ENCODE measurements at places on chromosomes 7 and 10.

- no peak for DNase-seq
Measured at GRCh38 chr7:112232212-112232978, 25.9 kb downstream of the ZNF277 start.

DNA sequence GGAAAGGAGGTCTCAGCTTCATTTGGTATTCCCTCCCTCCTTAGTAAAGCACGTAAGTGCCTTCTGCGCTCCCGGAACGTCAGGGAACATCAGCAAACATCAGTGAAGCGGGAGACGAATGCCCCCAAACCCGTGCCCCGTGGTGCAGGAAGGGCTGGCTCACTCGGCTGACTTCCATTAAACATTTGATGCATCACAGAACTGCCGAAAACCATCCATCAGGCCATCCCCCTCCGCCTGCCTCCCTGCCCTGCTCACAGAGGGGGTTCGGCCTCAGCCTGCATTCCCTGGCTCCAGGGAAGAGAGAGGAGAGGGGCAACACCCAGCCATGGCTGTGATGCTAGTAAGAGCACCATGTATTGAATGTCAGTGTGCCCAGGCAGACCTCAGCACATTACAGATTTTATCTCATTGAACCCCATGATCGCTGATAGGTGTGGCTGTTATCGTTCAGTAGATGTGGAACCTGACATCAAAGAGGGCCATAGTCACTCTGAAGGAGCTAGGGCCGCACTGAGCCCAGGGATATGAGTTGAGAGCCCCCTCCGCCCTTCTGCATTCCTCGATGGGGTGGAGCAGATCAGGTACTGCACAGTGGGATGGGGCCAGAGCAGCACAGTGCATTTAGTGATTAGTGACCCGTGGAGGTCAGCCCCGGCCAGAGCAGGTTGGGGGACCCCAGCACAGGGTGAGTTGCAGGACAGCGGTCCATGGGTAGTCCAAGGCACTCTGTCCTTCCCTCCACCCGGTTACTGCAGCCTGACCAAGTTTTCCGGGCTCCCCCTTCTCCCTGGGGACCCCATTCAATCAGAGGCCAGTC is 146.4 kb downstream of the RPS24 start:
- no peak for DNase-seq

GRCh38 chr10:60282771-60283353 is 106.8 kb downstream of the ANK3 start:
- DNase-seq, result no peak

- DNase-seq, result no peak
Measured at GRCh38 chr7:18505870-18506460, 10.4 kb downstream of the HDAC9 start.

- DNase-seq, result no peak
Measured at GRCh38 chr10:93039721-93040120, 20.9 kb upstream of the CYP26C1 start.

GRCh38 chr10:113329121-113329596 is 223.7 kb upstream of the HABP2 start:
- DNase-seq, result no peak

GRCh38 chr10:44805466-44806210 is 105.5 kb upstream of the TMEM72 start:
- DNase-seq, result no peak

DNA sequence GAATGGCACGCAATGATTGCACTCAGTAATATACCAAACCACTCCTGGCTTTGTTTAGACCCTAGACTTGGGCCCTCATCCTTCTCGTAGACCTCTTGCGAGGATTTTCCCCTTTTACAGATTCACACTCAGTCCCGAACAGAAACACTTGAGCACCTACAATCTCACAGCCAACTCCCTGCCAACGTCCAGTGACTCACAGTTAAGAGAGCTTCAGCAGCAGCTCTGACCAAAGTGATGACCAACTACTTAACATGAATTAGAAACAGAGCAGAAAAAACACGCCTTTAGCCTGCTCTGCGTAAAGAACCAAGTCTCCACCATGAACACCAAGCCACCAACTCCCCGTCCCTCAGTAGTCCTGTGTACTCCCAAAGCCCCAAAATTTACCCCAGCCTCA is 2.2 kb downstream of the DNAJC30 start:
- no peak for DNase-seq

DNA sequence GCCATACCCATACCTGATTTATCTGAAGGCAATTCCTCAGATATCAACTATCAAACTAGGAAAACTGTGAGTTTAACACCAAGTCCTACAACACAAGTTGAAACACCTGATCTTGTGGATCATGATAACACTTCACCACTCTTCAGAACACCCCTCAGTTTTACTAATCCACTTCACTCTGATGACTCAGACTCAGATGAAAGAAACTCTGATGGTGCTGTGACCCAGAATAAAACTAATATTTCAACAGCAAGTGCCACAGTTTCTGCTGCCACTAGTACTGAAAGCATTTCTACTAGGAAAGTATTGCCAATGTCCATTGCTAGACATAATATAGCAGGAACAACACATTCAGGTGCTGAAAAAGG is 69.0 kb upstream of the RSBN1L start:
- DNase-seq, result no peak

DNA sequence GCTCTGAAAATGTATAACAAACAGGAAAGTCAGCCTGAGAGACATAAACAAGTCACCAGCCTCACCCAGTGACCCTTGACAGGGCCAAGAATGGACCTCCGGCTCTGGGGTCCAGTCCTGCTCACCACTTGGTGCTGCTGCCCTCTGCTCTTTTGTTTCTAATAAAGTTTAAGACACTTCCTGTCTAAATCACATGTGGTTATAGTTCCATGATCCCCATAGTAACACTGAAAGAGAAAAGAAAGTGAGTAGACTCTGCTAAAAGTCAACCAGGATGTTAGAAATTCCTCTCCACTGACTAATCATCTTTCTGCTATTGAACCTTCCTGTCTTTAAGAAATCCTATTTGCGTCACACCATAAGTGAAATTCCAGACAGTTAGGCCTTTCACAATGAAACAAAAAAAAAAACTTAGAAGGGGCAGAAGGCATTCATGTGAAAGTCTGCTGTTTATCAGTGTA is 179.2 kb upstream of the BET1 start:
- no peak for DNase-seq

GRCh38 chr10:59098831-59099452 is 77.5 kb upstream of the PHYHIPL start:
- DNase-seq, result no peak

DNA sequence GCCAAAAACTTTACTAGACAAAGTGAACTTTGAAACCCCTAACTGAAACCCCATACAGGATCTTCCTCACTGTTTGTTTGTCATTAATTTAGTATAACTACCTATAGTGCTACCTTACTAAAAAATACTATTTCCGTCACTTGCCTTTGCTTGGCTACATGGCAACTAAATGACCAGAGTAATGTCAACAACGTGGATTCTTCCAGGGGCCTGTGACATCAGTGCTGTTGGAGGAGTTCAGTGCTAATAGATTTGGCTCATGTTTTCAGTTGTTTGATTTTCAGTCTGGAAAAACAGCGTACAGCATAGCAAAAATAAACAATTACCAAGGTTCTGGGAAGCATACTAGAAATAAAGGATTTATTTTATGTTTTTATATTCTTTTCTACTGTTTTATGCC is 3.0 kb upstream of the ASB15 start:
- no peak for DNase-seq

DNA sequence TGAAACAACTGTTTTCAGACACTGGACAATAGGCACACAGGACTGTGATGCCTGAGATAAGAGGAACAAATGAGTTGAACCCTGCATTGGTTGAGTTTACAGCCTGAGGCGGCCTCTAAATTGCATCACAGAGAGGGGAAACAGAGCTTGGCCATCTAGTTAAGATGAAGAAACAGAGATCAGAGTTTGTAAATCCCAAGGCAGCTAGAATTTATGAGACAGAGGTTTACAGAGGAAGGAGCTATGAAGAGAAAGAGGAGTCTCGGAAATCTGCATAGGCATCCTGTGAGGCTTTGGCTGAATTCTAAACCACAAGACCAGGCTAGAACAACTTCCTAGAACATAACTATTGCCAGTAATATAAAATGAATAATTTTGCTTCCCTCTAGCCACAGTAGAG is 41.0 kb upstream of the OIT3 start:
- no peak for DNase-seq

DNA sequence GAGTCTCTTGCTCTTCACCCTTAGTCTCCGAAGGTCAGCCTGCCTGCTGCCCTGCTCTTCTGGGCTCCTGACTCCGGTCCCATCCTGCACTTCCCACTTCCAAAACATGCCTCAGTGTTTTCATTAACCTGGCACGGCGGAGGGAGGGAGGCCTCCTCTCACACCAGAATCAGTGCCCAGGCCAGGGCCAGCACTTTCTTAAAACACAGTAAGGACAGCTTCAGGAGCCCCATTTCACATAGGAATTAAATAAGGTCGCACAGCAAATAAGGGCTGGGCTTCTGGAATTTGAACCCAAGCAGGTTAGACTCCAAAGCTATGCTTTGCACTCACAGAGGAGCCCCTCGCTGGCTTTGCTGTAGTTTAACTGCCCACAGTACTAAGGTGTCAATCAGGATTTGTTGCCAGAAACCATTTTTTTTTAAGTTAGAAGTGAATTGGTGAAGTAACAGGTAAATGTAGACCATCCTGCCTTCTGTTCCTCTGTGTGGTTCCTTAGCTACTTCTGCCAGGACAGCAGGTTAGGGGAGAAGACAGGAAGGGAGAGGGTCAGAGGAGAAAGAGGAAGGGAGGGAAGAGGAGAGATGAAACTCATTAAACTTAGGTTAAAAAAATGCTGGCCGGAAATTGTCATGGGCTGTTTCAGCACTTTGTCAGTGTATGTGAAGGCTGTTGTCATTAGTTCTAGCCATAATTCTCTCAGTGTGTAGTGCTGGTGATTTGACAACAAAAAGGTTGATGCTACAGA is 1.1 kb downstream of the RASSF4 start:
- no peak for DNase-seq

GRCh38 chr7:96786261-96786997 is 76.8 kb upstream of the SEM1 start:
- DNase-seq, result no peak

DNA sequence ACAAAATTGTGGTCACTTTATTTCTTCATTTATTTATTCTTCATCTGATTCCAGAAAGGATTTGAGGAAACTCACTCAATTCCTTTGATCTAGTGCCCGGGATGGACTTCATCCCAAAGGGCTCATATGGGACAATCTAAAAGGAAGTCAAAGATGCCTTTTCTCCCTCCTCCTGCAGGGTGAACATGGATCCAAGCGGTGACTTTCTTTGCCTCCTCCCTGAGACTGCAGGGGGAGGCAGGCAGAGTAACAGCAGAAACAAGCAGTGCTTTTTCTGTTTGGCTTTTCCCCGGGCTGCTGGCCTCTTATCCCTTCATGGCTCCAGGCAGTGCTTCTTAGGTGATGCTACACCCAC is 10.0 kb upstream of the DNMBP start:
- no peak for DNase-seq

GRCh38 chr7:112622159-112622715 is 141.4 kb downstream of the LSMEM1 start:
- DNase-seq, result no peak

GRCh38 chr7:131046246-131046645 is 281.4 kb upstream of the MKLN1 start:
- DNase-seq, result no peak

DNA sequence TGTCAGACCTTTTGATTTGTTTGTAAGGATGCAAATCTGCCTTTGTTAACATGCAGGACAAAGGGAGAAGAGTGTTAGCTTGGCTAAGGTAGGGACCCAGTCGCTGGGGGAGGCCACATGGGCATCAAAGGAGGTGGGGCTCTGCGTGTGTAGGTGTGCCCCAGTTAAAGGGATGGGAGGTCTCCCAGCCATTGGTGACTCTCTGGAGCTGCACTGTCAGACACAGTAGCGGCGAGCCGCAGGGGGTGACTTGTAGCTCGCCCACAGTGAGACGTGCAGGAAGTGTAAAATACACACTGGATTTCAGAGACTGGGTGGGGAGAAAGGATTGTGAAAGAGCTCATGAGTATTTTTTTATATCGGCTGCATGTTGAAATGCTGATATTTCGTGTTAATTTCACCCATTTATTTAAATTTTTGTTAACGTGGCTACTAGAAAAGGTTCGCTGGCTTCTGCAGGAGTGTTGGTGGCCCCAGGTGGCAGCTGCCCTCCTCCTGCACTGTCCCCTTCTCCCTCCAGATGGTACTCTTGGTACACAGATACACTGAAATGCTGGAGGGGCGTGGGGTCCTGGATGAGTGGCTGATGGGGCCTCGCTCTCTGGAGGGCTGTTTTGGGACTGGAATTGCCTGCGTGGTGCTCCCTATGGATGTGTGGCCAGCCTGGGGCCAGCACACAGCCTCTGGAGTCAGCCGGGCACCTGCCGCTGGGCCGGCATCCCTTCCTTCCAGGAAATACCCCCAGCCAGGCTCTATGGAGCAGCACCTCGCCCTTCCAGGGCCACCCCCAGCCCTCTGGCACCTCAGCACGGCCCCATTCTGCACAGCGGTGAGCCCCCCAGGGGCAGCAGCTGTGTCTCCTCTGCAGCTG is 59.2 kb downstream of the LHPP start:
- DNase-seq, result no peak

GRCh38 chr7:24963218-24963617 is 16.8 kb downstream of the OSBPL3 start:
- no peak for DNase-seq
